Kidney epithelial cell (primary cell): ENCODE measurements at places on chromosomes 6 and 20.

DNA sequence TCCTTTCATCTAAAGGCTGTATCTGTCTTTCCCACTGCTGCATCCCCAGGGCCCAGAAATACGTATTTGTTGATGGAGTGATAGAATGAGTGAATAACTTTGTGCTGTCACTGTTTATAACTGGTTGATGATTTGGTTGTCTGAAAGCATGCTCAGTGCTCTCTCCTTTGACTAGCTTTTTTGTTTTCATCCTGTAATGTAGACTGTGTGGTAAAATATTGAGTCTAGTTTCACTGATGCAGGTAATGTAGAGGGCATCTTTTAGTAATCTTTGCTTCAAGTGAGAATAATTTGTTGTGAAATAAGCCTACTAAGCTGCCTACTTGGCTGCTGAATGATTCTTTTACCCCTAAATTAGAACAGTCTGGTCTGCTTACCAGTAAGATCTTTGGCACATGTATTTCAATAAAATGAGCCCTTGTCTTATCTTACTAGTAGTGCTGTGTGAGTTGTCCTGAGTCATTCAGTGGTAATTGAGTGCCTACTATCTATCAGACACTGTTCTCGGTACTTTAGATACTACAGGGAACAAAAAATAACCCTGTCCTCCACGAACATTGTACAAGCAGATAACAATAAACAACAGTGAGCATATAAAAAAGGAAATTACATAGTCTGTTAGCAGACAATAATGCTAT is 39.9 kb downstream of the MAPK14 start:
- no peak for DNase-seq

DNA sequence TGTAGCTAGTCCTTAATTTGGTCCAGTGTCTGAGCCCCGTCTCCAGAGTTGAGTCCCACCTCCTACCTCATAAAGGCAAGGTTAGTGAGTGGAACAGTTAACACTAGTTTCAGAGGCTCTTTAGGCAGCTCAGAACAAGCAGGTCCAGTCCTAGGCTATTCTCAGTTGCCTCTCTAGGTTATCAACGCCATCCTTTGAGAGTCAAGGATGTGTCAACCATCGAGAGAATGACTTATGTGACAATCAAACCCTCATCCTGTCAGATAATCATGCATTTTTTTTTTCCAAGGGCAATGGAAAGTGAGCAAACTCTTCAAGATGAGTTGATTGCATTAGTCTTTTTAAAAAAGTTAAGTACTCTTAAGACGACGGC is 64.0 kb upstream of the TXNDC5 start:
- no peak for DNase-seq

DNA sequence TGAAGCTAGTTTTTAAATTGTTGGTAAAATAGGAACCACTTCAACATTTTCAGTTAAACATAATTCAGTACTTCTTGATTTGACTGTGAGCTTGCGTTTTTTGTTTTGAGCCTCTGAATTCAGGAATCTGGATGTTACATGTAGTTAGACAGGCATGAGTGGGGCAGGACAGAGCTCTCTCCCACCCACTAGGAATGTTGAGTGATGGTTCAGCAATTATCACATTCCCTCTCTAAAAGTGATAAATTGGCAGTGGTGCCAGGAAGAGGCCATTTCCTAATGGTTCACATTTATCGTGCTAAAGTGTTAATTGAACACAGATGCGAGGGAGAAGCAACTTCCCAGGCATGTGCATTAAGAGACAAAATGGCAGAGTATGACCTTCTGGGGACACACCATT is 465.5 kb upstream of the HTR1E start:
- no peak for DNase-seq

- no peak for DNase-seq
Observed at GRCh38 chr20:17227669-17228623, 1.1 kb downstream of the PCSK2 start.

- DNase-seq = no peak
Observed at GRCh38 chr6:104526376-104526775, 333.3 kb downstream of the HACE1 start.

- no peak for DNase-seq
Observed at GRCh38 chr20:36408219-36408618, 102.1 kb downstream of the DLGAP4 start.

GRCh38 chr20:4770026-4770425 is 48.3 kb downstream of the PRND start:
- no peak for DNase-seq

- no peak for DNase-seq
Observed at GRCh38 chr20:54626126-54626525, 150.7 kb downstream of the DOK5 start.

- DNase-seq = no peak
Observed at GRCh38 chr20:5923493-5923892, 26.8 kb downstream of the TRMT6 start.

DNA sequence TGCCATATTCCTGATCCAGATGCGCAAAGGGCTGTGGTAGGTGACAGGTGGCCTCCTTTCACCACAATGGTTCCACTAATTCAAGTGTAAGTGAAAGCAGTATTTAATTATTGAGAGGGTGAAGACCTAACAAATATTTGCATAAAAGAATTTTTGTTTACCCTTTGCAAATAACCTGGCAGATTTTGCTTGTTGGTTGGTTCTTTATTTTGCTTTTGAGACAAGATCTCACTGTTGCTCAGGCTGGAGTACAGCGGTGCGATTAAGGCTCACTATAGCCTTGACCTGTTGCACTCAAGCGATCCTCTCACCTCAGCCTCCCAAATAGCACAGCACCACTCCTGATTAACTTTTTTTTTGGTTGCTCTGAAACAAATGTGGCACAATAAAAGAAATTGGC is 49.2 kb downstream of the PCNA start:
- no peak for DNase-seq

DNA sequence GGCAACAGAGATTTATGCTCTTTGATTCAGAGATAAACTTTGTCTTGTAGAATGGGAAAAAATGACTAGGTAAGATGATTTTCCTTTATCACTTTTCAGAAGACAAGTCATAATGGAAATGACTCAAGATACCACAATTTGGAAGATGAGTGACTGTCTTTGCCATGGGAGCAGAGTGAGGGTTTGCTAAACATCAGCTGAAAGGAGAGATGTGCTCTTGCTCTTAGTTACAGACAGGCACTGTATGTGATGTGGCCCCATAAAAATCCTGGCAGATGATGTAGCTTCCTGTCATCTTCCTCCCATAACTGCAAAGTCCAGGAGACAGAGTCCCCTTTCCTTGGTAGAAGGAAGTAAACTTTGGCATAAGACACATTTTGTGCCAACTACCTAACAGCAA is 47.6 kb downstream of the BACH2 start:
- no peak for DNase-seq

- DNase-seq = no peak
Observed at GRCh38 chr6:28606424-28607391, 81.0 kb downstream of the GPX5 start.

GRCh38 chr6:42440027-42440426 is 11.7 kb downstream of the TRERF1 start:
- DNase-seq = no peak

DNA sequence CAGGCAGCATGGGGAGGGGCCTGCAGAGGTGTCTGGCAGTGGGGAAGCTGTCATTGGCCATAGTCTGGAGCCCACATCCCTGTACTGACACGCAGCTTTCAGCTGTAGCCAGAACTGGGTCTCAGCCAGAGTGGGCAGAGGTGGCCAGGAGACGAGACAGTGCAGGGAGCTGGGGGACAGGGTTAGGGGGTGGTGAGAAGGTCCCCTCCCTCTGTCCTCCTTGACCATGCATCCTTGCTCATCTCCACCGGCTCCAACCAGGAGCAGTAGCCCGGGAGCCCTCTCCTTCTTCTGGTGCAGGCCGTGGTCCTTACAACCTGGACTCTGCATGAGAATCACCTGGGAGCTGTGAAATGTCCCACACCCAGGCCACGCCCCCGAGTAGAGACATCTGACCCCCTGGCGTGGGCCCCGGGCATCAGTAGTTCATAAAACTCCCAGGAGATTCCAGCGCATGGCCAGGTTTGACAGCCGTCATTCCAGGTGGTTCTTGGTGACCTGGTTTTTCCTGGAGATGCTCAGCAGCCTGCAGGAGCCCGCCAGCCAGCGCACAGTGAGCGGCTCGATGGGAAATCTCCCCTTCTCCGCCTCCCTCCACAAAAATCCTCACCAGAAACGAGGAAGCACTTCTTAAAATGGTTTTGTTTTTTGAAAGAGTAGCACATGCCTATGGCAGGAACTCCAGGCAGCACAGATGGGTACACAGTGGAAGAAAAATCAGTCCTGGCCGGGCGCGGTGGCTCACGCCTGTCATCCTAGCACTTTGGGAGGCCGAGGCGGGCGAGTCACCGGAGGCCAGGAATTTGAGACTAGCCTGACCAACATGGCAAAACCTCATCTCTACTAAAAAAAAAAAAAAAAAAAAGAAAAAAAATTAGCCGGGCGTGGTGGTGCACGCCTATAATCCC is 56.2 kb downstream of the ADNP start:
- DNase-seq = no peak
